ENCODE measurements at places on chromosomes 12 and 14.

- DNase-seq, result no peak
These were observed 803.5 kb downstream of the FLRT2 start for GRCh38 chr14:86333493-86333892.

GRCh38 chr12:59046763-59047534 is 126.6 kb upstream of the LRIG3 start:
- no peak for DNase-seq

DNA sequence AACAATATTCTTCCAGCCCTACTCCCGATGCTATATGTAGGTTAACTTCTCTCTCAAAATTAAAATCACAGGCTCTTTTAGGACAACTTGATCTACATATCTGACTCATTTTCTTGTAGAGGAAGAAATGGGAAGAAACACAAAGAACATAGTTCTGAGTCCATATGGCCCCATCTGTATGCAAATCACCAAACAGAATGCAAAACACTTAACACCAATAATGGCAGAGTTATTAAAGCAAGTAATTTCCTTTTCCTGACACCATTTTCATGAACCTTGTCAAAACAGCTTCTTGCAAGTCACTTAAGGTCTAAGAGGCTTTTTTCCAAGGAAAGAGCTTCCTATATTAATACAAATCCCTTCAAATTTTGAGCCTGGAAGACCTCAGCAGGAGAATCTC is 300.4 kb upstream of the CLEC14A start:
- DNase-seq, result no peak

DNA sequence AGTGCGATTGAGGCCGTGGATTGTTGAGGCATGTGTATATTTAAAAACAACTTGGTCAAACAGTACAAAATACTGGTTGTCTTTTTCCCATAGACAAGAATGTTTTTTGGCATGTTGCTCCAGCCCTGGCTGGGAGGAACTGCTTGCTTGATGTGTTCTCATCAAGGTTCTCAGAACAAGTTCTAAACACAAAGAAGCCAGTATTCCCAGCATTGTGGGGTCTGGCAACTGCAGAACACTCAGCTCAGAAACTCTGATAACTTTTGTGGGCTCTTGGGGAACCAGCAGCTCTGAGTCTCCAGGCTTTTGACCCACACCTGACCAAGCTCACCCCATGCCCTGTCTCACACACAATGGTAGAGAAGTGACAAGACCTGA is 27.1 kb upstream of the DICER1 start:
- peak; percentile 25 for DNase-seq

GRCh38 chr14:56933446-56933845 is 123.2 kb upstream of the OTX2 start:
- no peak for DNase-seq

DNA sequence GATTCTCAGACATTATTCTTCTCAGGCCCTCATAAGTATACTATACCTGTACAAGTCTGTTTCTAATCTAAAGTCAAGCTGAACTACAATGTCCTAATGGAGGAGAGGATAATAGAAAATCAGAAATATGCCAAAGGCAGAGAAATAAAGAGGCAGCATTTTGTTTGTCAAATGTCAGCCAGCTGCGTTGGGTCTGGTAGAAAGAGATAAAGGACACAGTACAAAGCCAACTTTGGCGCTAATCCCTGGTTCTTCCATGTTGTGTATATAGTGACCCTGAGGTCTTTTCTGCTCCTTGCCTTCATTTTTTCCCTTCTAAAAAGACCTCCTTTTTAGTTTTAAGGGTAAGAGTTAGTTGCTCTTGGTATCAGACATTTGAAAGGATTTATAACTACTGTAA is 103.1 kb downstream of the PRICKLE1 start:
- DNase-seq, result no peak

- no peak for DNase-seq
These were observed 106.2 kb upstream of the MAX start for GRCh38 chr14:65208548-65208947.

DNA sequence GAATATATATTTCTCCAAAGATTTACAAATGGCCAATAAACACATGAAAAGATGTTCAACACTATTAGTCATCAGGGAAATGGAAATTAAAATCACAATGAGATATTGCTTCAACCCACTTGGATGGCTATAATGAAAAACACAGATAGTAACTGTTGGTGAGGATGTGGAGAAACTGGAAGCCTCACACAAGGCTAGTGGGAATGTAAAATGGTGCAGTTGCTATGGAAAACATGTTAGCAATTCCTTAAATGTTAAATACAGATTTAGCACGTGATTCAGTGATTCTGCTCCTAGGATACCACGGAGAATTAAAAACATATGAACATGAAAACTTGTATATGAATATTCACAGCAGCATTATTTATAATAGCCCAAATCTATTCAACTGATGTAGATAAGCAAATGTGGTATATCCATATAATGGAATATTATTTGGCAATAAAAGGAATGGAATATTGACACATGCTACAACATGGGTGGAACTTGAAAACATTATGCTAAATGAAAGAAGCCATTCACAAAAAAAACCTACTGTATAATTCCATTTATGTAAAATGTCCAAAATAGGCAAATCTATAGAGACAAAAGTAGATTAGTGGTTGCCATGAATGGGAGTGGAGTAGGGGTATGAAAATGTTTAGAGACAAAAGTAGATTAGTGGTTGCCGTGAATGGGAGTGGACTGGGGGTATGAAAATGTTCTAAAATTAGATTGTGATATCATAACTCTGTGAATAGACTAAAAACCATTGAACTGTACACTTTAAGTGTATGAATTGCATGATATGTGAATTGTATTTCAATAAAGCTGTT is 227.1 kb upstream of the DDHD1 start:
- DNase-seq, result no peak

DNA sequence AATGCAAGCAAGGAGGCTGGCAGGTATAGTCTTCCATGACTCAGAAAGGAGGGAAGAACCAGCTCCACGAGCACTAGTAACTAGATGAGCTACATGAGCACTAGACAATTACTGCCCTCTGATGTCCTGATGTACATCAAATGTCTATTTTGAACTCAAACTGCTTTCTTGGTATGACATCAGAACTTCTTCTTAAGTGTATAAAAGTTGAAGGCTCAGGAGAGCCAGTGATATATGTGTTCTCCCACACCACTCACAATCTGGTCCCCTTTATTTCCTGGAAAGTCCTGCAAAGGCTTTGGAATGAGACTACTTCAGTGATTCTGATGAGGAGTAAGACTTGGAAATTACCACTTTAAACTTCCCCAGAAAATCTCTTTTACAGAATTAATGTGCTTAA is 18.5 kb upstream of the DHRS7 start:
- DNase-seq, result no peak

DNA sequence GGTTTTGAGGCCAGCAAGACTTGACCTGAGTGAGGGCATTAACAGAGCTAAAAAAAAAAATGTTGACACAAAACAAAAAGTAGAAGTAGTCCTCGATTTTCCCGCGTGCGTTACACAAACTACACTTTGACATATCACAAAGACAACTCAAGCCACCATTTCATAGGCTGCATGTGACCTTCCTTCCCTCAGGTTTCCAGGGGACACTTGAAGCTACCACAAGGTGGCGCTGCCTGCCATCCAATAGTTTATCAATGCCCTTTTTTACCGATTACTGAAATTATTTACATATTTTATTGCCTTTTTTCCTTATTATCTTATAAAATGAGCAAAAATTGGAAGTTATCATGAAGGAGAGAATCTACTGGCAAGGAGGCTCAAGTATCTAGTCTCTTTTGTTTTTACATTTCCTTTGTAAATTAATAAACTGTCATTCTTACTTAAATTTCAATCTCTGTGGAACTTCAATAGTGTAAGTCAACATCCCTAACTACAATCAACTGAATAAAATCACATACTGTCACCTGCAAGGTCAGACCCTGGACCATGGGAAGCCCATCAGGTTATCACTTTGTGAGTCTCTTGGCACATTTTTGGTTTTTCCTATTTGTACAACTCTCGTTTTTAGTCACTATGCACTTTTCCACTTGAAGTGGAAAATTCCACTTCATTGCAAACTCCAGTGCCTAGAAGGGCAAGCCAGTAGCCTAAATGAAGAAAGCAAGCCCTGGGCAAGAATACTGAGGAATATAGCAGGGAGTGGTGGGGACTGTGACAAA is 84.6 kb upstream of the CPSF6 start:
- peak; percentile 69 for DNase-seq

DNA sequence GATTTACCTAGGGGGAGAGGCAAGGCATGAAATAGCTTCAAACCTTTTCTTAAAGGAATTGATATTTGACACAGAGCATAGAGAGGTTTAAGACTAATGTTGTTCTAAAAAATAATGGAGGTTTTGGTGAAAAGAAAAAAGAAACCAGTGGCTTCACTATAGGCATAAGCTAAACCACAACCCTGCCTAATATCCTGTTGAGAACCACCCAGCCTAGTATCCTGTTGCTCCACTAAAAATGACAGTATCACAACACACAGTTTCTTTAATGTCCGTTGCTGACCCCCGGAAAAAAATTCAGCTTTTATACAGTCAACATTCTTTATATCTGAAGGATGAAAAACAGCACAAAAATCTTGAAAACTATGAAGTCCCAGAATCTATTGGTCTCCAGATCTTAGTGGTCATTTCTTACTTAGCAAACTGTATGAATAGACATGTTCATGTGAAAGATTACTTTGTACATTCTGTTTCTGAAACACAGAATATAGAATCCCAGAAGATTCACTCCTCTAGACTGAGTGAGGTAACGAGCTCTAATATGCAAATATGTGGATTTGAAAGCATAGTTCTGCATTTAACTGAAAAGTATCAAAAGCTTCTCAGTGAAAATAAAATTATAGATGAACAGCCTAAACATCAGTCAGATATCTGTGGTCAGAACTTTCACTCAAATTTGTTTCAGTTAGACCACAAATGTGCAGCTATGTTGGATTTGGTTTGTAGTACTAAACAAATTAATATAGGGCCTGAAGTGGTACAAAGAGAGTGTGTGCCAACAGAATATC is 40.5 kb downstream of the GALC start:
- no peak for DNase-seq

DNA sequence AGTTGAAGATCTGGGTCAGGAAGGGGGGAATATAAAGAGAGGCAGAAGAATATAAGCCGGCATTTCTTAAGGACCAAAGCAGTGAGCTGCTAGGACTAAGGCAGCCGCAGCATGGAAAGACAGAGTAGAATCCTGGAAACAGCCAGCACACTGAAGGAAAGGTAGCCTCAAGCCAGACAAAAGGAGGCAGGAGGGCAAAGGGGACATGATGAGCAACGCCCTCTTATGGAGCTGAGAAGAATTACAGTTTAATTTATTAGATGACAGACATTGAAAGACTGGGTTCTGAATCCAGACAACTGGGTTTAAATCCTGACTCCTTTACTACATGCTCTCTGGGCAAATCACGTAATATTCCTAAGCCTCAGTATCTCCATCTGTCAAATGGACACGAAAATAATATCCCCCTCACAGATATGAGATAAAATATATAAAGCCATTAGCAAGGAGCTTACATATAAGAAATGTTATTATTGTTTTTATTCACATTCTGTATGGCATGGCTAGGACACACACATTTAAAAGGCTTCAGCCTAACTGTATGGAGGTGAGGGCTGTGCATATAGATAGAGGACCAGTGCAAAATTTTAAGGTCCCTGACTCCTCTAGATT is 8.1 kb upstream of the PCED1B start:
- DNase-seq, result no peak

DNA sequence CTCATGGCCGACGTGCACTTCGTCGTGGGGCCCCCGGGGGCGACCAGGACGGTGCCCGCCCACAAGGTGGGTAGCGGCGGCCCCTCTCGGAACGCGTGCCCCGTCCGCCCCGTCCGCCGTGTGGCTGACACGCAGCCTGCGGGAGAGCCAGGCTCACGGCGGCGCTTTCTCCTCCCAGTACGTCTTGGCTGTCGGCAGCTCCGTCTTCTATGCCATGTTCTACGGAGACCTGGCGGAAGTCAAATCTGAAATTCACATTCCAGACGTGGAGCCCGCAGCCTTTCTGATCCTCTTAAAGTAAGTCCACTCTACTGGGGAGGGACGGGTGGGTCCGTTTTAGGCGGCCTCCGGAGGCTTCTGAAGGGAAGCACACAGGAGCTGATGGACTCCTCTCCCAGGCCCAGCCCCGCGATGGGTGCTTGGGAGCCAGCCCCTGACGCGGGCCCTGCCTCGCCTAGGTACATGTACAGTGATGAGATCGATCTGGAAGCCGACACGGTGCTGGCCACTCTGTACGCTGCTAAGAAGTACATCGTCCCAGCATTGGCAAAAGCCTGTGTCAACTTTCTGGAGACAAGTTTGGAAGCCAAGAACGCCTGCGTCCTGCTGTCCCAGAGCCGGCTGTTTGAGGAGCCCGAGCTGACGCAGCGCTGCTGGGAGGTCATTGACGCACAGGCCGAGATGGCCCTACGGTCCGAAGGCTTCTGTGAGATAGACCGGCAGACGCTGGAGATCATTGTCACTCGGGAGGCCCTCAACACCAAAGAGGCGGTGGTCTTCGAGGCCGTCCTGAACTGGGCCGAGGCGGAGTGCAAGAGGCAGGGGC is 1.1 kb downstream of the BTBD6 start:
- peak; percentile 49 for DNase-seq

DNA sequence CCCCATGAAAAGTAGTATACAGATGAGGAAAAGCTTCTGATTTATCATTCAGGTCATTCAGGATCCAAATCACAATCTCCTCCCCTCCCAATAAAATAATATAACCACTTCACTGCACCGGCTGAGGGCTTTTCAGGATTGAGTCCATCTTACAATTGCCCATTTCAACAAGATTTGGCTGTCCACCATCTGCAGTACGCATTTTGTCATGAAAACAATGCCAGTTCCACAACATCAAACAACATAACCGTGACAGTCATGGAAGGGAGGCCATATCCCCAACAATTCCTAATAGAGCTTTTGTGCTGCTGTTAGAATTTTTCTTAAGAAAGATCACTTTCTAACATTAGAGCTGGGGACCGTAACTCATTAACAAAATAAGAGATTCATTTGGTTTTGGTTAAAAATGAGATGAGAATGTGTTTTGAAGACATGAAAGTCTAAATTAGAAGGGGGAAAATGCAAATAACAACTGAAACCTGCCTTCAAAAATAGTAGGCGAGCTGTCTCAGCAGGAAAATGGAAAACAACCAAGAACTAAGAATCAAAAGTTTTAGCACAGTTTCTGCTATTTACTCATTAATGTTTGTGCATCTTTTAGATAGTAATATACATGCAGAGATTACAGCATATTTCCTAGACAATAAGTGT is 38.3 kb upstream of the TMTC2 start:
- DNase-seq, result no peak

GRCh38 chr14:23612354-23612732 is 23.8 kb upstream of the DHRS2 start:
- no peak for DNase-seq

GRCh38 chr14:95811813-95812212 is 64.8 kb upstream of the TUNAR start:
- DNase-seq, result no peak

DNA sequence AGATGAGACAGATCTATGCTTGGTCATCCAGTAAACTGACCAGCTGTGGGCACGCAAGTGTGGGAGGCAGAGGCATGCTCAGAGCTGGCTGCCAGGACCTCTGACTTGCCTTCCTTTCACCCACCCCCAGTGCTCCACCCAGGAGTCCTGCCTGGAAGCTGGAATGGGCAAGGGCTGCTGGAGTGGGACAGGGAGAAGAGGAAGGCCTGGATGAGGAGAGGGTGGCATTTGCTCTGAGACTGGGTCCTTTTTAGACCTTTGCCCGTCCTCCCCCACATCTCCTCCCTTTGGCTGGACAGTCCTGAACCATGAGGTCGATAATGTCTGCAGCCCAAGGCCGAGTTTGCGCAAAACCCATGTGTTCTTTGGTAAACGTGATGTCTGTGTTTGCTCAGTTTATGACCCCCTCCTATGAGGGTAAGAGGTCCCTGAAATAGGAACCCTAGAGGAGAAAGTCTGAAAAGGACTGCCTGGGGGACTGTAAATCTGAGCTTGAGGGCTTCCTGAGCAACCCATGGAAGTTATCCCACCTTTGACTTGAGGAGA is 3.8 kb upstream of the INHBE start:
- no peak for DNase-seq

Data from ovary (tissue), 10 donors.